Activated CD4-positive, alpha-beta memory T cell treated with anti-CD3 and anti-CD28 coated beads, Interleukin-2, amount 10 ng/mL, durations not matched to agents 7 days and 5 days (primary cell): ENCODE measurements at places on chromosomes 2 and 18.

- no peak for DNase-seq
These were observed 368.2 kb downstream of the IRS1 start for GRCh38 chr2:226431288-226431948.

DNA sequence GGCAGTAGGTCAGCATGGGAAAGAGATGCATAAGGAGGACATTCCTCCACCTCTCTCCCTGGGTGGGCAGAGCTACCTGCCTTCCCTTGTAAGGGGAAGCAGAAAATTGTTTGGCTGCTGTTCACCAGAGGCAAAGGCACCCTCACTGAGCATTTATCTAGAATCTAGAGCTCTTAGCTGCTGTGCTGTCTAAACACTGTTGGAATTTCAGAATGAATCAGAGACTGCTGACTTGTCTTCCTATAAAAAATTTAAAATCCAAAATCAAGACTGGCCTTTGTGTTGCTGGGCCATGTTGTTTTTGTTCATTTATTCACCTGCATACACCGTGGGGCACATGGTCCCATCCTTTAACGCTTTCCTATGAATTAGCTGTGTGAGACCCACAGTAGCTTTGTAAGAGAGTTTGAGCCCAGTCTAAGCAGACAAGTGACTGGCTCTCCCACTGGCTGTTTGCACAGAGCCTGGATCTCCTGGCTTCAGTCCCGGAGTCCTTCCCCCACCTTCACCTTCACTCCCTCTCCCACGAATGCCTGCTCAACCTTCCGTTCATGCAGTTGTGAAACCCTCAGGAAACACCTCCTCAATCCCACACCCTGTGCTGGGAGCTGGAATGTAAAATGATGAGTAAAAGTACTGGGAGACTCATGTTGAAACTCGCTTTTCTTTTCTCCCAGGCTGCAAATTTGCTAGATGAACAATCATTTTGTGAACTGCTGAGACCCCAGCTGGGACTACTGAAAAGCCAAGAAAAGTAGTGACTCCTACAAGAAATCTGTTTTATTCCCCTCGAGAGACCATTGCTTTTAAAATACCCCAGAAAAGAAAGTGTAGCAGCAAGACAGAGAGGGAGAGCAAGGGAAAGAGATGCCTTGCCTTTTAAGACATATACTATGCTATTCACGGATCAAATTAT is 76.2 kb downstream of the FAM168B start:
- no peak for DNase-seq

GRCh38 chr18:71899707-71900472 is 644.3 kb downstream of the CBLN2 start:
- no peak for DNase-seq

GRCh38 chr2:171405546-171405945 is 28.2 kb downstream of the METTL8 start:
- DNase-seq, result no peak

GRCh38 chr2:173938700-173939384 is 26.3 kb downstream of the SP3 start:
- DNase-seq, result no peak
